ENCODE measurements at places on chromosomes 3 and 15.

- DNase-seq = no peak
These were observed 121.7 kb upstream of the TLE3 start for GRCh38 chr15:70219256-70219895.

GRCh38 chr15:92612891-92613290 lies 42.7 kb downstream of the FAM174B start:
- DNase-seq = no peak

DNA sequence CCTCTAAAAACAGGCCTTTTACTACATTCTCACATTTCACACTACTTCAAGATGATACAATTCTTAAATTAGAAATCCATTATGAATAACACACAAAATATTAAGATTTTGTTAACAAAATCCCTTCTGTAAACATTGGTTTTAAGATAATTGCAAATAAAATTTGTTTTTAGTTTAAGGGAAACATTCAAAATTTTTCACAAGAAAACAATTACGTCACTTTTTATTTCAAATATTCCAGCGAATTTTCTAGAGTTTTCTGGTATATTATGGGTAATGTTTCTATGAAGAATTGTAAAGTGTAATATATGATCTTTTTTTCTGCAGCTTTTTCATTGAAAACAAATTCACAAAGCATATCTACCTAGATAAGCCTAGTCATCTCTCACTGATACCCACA lies 5.9 kb downstream of the ARPP21 start:
- no peak for DNase-seq

GRCh38 chr3:183506674-183507320 lies 48.7 kb downstream of the KLHL6 start:
- DNase-seq = no peak

GRCh38 chr3:131371688-131372066 lies 9.9 kb upstream of the NUDT16 start:
- no peak for DNase-seq

GRCh38 chr3:13882876-13883275 lies 3.0 kb upstream of the WNT7A start:
- no peak for DNase-seq

DNA sequence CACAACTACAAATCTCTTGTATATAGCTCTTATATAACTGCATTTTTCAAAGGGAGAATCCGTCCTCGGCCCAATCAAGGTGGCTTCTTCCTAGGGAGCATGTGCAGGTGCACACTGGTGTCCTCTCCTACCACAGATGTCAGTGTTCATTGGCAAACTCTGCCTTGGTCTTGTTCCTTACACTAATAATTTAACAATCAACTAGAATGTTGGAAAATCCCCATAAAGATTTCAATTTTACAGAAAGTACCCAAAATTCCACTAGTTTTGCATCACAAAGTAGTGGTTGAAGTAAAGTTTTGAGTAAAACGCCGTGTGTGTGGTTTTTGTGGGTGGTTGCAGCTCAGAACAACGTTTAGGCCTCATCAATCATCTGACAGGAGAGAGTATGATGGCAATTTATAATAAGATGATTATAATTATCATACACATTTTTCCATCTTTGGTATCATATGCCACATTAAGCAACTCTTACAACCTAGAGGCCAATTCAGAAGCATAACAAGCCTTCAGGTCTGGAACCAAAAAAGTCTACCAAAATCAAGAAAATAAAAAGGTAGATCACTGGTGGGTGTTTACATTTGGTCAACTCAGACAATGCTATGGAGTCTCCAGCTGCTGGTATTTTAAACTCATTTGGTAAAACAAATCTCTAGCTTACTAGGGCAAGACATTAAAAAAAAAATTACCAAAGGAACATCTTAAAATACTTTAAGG lies 128.9 kb upstream of the BHLHE40 start:
- peak; percentile 56 for DNase-seq

DNA sequence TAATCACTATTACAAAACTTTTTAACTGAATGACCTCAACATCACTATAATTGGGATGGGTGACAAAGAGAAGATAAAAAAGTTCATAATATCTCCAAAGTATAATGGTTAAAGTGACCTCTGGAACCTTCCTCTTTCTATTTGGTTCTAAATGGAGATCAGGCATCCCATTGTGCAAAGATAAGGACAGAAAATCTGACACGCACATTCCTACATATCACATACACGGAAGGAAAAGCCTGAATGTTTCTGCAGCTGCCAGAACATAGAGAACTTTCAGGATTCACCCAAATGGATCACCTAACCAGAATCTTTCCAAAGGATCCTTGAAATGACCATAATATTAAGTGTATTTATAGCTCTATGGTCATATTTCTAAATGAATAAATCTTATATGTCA lies 128.2 kb downstream of the TFDP2 start:
- DNase-seq = no peak

GRCh38 chr3:189954733-189955665 lies 165.7 kb downstream of the P3H2 start:
- DNase-seq = no peak

- no peak for DNase-seq
These were observed 1.9 kb downstream of the COL8A1 start for GRCh38 chr3:99640214-99640851.

DNA sequence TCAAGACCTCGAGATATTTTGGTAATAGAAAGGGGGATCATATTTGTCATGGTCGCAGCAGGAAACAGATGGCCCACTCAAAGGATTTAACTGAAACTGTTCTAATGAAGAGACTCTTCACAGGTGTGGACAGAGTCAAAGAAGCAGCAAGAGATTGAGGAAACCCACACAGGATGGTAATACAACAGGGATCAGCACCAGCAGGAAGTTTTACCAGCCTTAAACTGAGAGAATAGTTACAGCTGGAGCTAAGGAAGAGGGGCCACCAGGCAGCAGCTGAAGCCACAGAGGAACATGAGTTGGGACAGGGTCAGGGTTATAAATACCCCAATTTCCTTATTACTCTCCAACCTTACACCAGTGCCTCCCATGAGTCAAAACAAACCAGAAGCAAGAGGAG lies 131.8 kb upstream of the UBE2E2 start:
- no peak for DNase-seq

GRCh38 chr15:39605146-39605545 lies 24.3 kb downstream of the THBS1 start:
- no peak for DNase-seq

DNA sequence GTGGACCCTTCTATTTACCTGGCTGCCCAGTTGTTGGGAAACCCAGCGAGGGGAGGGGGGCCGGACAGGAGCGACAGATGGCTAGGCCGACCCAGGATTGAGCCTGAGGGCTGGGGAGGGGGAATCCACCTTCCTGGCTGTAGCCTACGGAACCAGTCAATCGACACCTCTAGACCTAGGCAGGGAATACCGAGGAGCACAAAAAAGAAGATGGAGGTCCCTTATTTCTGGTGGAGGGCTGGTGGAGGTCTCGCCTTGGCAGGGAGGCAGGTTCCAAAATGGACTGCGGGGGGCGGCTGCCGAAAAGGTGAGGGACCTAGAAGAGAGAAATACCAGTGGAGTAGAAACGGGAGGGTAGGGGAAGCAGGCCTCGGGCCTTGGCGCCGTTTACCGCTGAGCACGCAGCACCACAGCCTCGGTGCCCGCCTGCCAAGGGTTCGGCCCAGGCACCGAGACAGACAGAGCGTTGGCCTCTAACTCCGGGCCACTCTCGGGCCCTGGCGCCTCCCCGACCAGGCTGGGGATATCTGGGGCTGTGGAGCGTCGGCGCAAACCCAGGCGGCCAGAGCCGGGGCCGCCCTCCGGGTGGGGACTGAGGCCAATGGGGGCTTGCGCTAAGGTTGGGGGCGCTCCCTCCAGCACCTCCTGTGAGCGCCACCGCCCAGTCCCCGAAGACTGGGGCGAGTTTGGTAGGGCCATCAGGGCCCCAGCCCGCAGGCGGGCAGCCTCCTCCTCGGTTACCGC lies 1.6 kb downstream of the ANKRD63 start:
- no peak for DNase-seq

- no peak for DNase-seq
These were observed 186.0 kb downstream of the UBE2E2 start for GRCh38 chr3:23389089-23389488.

DNA sequence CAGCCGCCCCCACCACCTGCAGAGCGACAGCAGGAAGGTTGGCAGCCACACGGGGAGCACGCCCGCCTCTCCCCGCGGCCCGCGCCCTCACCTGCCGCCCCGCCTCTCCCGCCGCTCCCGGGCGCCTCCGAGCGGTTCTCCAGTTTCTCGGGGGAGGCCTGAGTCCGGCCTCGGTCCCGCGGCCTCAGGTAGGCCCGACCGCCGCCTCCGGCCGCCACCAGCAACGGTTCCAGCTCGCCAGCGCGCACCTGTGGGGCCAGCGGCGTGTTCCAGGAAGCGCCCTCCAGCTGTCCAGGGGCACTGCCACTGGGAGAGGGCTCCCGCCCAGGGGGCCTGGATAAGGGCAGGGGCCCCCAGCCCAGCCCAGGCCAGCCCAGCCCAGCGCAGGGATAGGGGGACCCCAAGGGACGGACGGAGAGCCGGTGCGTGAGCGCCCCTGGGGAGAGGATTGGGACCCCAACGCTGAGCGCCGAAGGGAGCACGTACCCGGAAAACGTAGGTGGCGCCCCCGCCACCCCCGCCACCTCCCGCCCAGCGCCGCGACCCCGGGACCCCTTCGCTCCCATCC lies 2.2 kb downstream of the LTK start:
- no peak for DNase-seq

GRCh38 chr3:128277378-128278069 lies 124.2 kb downstream of the EEFSEC start:
- DNase-seq = no peak

- DNase-seq = no peak
These were observed 46.3 kb downstream of the FOXP1 start for GRCh38 chr3:71537211-71537611.

DNA sequence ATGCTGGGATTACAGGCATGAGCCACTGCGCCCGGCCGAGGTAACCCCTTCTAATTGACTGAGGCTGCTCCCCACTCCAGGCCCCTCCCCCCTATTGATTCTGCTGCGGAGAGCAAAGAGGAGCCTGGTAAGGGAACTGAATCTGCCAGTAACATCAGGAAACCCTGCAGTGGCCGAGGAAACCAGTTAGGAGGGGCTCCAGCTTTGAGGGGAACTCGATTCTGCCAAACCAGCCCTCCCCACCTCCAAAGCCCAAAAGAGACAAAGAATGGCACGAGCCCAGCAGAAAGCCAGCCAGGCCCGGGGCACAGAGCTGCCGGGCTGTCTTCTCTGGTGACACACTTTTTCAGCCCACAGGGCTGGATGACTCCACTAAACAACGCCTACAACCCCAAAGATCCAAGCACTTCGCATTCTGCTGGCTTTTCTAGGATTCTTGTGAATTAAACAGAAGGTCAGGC lies 15.0 kb upstream of the ACAD9 start:
- DNase-seq = no peak
